NCI-H446 treated with DMSO at 0.1 percent for 48 hours (cell line): ENCODE measurements at places on chromosomes 5 and 9.

- no peak for DNase-seq
Observed at GRCh38 chr9:81772144-81772543, 82.8 kb upstream of the TLE1 start.

GRCh38 chr9:27591672-27592071 lies 18.4 kb upstream of the C9orf72 start:
- DNase-seq, result no peak

DNA sequence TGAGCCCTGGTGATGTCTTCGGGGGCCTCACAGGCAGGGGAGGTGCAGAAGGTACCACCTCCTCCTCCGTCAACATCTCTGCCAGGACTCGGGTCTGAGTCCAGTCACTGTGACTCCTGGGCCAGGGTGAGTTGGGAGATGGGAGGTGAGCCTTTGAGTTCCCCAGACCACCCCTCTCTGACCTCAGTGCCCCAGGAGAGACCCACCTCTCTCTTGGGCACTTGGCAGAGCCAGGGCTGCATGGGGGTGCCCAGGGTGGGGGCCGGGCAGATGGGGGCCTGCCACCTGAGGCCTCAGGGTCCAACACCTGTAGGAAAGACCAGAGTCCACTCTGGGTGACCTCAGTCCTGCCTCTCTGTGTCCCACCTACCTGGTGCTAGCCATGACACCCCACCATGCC lies 6.8 kb downstream of the KIF12 start:
- no peak for DNase-seq

DNA sequence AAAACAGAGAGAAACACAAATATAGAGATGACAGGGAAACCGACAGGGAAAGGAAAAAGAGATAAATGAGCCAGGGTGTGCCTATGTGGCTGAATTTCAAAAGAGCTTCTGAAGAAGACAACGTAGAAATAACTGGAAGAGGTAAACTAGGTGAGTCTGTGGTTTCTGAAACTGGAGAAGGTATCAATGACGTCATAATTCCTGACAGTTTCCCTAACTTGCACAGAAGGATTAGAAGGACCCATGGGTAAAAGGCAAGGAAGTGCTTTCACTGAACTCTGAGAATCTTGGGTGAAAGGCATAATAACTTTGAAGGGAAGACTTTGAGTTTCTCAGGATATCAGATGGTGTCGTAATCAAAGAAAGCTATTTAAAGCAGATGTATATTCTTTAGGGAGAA lies 790.8 kb upstream of the NUDT12 start:
- no peak for DNase-seq

GRCh38 chr5:77561965-77562364 lies 69.8 kb upstream of the WDR41 start:
- DNase-seq, result no peak
